ENCODE measurements at places on chromosomes 7 and 10. TPM values are rescaled to one million over a fixed set of nuclear protein-coding genes. Genes with fewer than 3 reads are reported as not detected.

GRCh38 chr7:113784316-113784715 is 134.5 kb downstream of the PPP1R3A start:
- no peak for DNase-seq

DNA sequence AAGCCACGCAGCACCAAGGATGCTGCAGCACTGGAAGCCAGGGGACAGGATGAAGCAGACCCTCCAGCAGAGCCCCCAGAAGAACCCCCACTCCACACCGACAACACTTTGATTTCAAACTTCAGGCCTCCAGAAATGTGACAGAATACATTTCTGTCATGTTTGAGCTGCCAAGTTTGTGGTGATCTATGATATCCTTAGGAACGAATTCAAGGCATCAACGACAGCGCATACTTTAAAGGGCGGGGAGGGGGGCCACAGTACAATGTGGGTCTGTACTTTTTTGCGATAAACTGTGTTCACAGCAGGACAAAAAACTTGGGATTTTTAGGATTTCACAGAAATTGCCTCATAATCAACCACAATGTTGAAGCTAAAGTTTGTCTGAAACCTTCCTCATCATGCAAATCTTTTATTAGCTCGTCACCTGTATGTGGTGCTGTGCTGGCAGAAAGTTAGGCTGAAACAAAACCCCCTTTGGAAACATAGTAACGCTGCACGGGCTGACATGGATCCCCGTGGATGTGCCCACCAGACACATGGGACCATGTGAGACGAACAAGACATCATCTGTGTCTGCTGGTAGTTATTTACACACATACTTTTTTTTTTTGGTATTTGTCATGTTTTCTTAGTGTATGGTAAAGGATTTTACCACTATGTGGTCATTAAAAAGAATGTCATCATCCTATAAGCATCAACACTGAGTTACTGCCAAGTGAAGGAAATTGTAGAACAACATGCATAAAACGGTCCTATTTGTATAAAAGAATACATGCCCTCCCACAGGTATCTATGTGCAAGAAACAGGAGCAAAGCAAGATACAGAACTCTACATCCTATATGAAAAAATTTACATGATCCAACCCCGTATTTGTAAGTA is 113.3 kb upstream of the AFAP1L2 start:
- DNase-seq, result no peak

DNA sequence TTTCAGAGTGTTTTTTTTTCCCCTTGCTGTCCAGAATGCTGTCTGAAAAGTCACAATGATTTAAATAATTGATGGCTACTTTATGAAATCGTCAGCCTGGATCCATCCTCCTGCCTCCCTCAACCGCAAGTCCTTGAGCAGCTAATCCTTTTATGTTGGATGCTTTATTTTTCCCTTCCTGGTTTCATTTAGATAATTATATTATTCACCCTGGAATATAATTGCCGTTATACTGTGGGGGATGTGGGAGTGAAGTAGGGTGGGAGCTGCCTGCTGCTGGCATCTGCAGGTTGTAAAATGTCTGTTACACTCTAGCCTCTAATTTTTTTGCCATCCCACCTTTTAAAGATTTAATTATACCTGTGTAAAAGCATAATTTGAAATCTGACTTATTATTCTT is 290.5 kb upstream of the LRGUK start:
- DNase-seq, result no peak

- no peak for DNase-seq
Observed at GRCh38 chr10:30683496-30683895, 53.9 kb upstream of the LYZL2 start.

Gene RNF148
- not detected for total RNA-seq

Gene IKZF5
- total RNA-seq, result 3.1 TPM

- DNase-seq, result no peak
Observed at GRCh38 chr7:42494199-42494710, 257.2 kb upstream of the GLI3 start.

GRCh38 chr10:22825841-22826240 is 102.0 kb upstream of the ARMC3 start:
- no peak for DNase-seq

Gene ECHS1
- 105 TPM for total RNA-seq

Gene TBX20
- total RNA-seq, result not detected

DNA sequence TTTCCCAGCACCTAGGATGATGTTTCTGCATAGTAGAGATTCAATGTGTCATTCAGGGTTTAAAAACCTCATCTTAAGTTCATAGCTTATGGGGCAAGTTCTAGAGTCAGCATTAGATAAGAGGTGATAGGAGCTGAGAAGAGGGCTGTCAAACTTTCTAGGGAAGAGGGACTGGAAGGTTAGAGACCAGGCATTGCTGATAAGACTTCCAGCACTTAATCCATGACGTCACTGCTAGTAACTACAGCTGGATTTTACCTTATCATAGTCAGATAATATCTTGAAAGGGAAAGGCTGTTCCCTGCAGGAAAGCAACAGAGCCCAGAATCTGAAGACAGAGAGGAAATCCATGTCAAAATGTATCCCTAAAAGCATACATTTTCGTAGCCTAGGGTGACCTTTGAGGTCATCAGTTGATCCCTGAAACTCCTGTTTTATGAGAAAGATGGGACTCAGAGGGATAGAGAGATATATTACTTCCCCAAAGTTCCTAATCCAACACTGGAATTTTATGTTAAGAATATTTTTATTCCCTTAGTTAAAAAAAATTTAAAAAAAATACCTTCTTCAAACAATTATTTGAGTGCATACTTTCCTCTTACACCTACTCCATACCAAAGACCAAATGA is 3.3 kb upstream of the CPED1 start:
- DNase-seq, result no peak

Gene C10orf143
- not detected for total RNA-seq

- DNase-seq, result no peak
Observed at GRCh38 chr7:42016517-42016916, 220.5 kb downstream of the GLI3 start.

Gene GDI2
- total RNA-seq, result 344 TPM

GRCh38 chr10:75448166-75448565 is 16.7 kb downstream of the LRMDA start:
- no peak for DNase-seq

DNA sequence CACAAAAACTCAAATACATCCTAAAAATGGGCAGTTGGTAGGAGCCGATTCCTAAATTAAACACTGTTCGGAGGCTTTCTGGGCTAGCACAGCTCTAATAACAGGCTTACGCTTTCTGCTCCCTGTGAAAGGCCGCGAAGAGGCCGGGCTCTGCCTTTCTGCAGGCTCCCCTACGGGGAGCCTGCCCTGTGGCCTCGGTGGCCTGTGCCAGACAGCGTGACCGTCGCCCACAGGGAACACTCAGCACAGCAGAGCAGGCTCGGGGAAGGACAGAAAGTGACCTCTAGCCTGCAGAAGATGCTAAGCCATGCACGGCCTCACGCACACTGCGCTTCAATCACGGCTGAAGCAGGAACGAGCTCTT is 64.2 kb downstream of the DIP2C start:
- DNase-seq, result no peak

DNA sequence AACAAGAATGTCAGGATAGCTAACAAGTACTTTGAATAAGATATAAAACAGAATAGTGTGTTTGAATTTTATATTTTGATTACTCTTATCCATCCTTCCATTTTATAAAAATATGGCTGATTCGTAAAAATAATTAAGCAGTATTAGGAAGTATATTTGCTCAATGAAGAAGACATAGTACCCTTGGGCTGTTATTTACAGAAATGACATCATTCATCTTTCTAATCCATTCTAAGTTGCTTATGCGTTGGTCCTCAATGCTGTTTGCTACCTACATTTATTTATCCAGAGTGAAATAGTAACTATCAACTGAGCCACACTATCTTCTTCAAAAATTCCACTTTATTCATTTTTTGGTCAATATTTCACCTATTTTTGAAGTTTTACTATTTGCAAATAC is 2.1 kb upstream of the ZNF804B start:
- DNase-seq, result no peak

Gene WEE2
- not detected for total RNA-seq

Gene IDI2
- not detected for total RNA-seq

Gene HABP2
- total RNA-seq, result 0.48 TPM

Gene MYOF
- total RNA-seq, result 369 TPM

Gene NODAL
- not detected for total RNA-seq

DNA sequence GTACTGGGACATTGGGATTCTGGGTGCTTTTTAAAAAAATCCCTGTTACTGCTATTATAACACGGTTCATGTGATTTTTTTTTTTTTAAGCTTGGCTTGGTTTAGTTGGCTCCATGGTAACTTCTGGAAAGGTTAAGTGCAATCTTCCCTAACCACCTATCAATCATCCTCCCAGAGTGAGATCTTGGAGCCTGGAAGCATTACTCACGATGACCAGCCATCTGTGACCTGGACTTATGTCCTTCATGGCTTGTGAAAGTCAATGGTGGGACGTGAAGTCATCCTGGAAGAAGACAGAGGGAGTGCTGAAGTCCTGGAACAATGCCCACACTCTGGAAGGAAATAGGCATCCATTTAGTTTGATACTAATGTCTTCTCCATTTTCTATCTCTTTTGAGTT is 135.5 kb upstream of the FRMD4A start:
- DNase-seq, result peak; percentile 3

- no peak for DNase-seq
Observed at GRCh38 chr7:51315393-51316261, 982 bp downstream of the COBL start.

DNA sequence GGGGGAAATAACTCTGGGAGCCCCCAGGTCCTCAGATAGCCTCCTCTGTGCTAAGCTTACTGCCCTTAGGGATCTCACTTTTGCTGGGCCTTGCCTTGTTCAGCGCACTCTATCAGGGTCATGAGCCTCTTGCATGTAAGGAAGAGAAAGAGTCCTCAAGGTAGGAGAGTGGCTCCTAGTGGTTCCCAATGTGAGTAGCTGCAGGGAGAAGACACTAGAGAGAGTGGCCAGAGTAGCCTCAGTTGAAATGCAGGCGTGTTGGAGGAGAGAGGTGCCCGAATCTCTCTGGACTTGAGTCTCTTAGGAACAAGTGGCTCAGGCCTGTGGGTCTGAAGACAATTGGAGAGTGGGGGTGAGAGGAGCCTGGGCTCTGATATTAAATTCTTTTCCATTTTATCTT is 94.3 kb upstream of the SORCS3 start:
- DNase-seq, result no peak

DNA sequence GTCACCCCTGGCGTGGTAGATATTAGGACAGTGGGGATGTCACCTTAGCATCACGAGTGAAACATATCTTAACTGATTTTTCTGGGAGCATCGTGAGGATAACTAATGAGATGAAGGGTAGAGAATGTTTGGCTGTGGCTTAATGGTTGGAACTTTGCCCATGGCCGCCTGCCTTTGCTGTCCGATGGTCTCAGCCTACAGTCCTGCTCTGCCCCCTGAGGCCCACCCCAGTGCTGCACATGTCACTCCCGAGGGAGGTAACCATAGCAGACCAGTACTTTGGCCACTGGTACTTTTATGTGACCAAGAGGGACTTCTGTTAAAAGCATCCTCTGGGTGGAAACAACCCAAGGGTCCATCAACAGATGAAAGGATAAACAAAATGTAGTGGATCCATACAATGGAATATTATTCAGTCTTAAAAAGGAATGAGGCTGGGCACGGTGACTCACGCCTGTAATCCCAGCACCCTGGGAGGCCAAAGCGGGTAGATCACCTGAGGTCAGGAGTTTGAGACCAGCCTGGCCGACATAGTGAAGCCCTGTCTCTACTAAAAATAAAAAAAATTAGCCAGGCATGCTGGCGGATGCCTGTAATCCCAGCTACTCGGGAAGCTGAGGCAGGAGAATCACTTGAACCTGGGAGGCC is 58.4 kb downstream of the TACR2 start:
- DNase-seq, result no peak

- no peak for DNase-seq
Observed at GRCh38 chr7:158366346-158366745, 221.3 kb downstream of the PTPRN2 start.

- no peak for DNase-seq
Observed at GRCh38 chr10:56449770-56450169, 88.7 kb upstream of the ZWINT start.

Gene ZNF394
- 19.0 TPM for total RNA-seq

- no peak for DNase-seq
Observed at GRCh38 chr7:1512781-1513656, 8.8 kb upstream of the INTS1 start.

Gene PRSS37
- total RNA-seq, result not detected

Gene CRTAC1
- 1.6 TPM for total RNA-seq

DNA sequence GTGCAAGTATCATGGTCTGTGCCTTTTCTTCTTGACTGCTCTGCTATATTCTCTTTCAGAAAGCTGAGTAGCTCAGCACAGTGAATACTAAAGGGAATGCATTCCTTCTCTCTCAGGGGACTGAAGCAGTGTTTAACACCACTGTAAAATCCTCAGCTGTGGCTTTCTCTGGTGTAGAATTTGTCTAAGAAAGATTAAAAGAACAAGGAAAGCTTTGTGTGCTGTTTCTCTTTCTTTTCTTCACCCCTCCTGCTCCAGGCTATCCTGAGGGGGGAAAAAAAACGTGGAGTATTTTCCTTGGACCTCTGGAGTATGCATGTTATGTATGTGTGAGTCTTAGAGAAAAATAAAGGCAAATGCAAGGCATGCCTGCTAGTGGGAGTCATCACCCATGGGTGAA is 383.9 kb downstream of the AUTS2 start:
- no peak for DNase-seq

GRCh38 chr7:20038676-20039075 is 178.5 kb downstream of the MACC1 start:
- DNase-seq, result no peak

Gene GPR15LG
- total RNA-seq, result not detected

DNA sequence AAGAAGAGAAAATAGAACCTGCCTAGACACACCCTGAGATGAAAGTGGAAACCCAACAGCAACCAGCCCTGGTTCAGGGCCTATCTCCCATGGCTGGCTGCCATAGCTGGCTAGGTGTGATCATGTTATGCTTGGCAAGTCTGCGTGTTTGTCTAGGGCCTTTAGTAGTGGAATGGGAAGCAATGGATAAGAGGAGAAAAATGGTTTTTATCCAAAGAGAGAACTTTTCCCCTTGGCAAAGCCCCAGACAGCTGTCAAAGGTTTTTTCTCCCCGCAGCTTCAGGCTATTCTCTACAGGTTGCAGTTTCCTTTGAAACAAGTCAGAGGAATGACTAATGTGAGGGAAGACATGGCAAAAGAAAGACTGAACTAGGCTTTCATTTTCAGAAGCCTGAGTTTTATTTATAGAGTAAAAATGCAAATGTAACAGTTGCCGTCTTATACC is 161.5 kb downstream of the SEMA3D start:
- no peak for DNase-seq

Gene SPDYE9
- total RNA-seq, result not detected

Gene HGF
- 2.0 TPM for total RNA-seq

DNA sequence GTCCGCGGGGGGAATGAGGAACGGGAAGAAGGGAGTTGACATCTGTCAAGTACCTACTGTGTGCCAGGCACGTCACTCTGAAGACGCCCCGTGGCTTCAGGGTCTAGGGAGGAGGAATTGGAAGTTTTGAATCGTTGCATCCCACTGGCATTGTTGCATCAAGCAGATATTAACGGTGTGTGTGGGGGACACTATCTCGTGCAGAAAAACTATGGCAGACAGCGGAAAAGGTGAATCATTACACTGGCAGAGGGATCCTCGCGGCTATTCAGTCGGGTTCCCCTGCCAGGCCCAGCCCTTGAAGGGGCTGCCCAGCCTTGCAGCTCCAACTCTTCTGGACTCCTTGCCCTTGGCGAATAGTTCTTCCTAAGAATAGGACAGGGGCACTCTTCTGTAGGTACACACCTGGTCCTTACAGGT is 1.0 kb upstream of the KIAA1549 start:
- no peak for DNase-seq
